ENCODE measurements at places on chromosomes 5 and 9.

- no peak for DNase-seq
Measured at GRCh38 chr9:8437876-8438275, 638.3 kb upstream of the DMAC1 start.

- no peak for DNase-seq
Measured at GRCh38 chr5:144812763-144813162, 642.1 kb downstream of the KCTD16 start.

DNA sequence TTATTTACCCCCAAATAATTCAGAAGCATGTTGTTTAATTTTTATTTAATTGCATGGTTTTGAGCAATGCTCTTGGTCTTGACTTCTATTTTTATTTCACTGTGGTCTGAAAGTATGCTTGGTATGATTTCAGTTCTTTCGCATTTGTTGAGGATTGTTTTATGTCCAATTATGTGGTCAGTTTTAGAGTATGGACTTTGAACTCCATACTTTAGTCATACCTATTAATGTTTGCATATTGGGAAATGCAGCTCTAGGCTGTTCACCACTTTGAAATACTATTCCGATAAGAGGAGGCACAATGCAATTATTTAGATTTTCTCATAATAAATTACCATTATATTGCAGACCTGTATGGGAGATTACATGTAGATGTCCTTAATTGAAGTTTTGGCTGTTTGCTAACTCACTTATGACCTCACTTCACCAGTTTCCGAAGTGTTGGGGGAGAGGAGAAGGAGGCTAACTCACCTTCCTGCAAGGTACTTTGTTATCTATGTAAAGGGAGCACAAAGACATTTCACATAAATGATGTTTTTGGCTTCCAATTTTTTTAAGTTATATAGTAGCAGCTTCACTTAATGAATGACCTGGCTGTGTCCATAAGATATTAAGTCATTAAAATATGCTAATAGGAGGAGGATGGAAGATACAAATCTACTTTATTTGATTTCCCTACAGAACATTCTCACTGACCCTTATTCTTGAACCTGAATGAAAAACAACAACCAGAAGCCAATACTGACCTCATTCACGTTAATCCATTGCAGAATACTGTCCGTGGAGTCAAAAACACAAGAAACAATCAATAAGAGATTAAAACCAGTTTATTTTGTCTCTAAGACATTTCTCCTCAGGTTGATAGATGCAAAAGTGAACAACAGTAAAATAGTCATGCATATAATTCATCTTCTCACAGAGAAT is 970.3 kb upstream of the ARRDC3 start:
- no peak for DNase-seq

GRCh38 chr5:142128675-142129208 is 20.2 kb downstream of the NDFIP1 start:
- no peak for DNase-seq

- DNase-seq, result no peak
Measured at GRCh38 chr5:81696418-81697397, 54.2 kb downstream of the SSBP2 start.

- peak; percentile 42 for DNase-seq
Measured at GRCh38 chr5:1655496-1656270, 131.9 kb upstream of the LPCAT1 start.

DNA sequence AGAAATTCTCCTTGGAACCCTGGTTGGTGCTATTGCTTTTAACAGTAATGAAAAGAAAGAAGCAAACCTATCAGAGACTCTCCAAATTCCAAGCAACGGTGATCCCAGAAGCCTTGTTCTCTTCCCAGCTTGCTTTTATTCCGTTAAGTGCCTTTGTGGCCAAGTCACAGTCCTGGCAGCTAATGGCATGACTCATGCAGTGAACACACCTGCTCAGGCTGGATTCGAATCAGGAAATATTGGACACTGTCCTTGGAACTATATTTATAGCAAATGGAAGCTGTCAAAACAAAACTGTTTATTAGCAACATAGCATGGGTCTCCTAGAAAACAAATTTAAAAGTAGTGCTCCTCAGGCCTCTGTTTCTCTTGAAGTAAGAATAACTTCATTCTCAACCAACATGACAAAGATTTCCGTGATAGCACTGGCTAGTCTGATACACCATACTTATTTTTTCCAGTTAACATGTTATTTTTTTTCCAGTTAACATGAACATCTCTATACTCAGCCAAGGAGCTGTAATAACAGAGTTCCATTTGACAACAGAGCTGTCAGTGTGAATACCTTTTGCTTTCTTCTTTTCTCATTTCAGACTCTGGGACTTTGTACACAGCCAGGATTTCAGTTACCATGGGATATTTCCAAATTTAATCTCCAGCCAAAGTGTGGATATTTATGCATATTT is 502.4 kb downstream of the GADD45G start:
- DNase-seq, result no peak

All from ecto neural progenitor cell (in vitro differentiated cells).